ENCODE measurements at places on chromosomes 7 and 10. TPM values are rescaled to one million over a fixed set of nuclear protein-coding genes. Genes with fewer than 3 reads are reported as not detected.

NPFFR1 gene
- total RNA-seq = not detected

DNA sequence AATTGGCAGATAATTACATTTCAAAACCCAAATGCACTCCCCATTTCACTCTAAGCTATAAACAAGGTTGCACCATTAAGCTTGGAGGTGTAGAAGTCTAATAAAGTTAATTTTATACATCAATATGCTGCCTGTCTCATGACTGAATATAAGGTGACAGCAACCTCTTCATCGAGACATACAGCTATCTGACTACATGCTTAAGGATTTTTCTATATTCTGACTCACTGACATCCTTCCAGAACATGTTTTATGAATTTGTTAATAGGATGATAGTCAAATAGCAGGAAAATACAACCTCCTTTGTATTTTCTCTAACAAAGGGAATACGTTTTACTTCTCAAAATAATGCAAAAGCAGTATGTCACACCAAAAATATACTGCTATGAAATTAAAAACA, 76.6 kb downstream of the NRBF2 start:
- DNase-seq = no peak

DNA sequence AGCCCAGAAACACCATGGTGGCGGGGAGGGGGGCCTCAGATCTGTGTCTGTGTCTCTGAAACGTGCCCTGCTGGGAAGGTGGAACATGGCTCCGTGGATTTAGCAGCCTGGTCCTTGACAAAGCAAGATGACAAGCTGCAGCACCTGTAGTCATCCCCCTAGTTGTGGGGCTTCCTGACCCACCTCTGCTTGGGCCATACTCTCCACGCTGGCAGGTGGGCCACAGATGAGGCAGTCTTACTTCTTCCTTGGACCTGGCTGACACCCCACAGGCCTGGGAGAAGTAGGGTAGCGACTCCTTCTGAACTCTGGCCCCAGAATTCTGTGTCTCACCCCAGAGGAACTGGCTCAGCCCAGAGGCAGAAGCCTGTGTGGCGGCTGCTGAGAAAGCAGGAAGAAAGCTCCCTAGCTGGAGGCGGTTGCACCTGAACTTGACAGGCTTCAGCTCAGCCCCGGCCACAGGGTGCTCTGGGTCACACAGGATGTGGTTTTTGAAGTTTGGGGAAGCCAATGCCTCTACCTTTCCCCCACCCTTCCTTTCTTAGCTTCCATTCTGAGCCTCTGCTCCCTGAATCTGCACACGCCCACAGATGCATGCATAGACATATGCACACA, 113.9 kb downstream of the ABLIM1 start:
- peak; percentile 33 for DNase-seq

DNA sequence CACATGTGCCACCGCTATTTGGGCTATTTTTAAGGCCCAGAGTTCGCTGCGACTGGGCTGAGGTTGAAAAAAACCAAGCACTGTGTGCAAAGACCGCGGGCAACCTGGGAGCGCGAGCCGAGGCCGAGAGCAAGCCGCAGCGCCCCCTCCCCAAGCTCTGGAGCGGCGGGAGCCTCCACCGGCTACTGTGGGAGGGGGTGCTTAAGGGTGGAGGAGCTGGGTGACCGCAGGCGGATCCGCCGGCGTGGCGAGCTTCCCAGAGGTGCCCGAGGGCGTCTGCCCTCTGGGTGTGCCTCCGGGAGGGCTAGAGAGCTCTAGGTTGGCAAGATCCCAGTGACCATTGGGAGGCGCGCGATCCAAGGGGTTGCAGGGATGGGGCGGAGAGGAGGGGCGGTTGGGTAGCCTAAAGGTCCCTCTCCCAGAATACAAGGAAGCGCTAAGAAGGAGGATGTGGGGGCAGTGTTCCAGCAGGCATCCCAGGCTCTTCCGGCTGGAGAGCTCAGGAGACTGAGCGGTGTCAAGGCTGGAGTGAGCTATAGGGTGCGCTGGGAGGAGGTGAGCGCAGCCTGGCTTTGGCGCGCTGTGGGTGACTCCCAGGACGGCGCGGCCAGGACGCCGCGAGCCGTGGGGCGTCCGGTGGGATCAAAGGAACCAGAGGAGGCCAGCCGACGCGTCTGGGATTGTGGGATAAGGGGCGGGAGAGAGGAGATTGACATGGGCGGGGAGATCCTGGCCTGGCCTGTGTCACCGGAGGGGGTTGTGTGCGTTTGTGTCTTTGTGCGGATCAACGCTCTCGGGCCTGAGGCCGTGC, 8.0 kb downstream of the DLX5 start:
- DNase-seq = no peak

DNA sequence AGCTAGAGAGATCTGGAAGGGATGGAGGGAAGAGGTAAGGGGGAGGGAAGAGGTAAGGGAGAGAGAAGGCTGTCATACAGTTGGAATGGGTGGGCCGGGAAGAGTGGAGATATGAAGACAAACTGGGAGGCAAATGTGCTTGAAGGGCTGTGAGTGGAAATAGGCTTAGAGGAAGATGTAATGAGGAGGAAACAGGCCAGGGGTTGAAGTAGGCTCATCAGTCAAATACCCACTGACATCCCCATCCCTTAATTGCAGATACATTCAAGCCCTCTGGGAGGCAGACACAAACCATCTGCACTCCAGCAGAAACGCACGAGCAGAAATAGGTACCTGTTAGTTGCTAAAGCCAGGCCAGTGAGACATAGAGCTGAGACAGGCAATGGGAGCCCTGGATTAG, 2.1 kb downstream of the SYNPO2L start:
- DNase-seq = peak; percentile 22

GRCh38 chr7:28718055-28718481, 240.1 kb downstream of the TRIL start:
- DNase-seq = no peak

DNA sequence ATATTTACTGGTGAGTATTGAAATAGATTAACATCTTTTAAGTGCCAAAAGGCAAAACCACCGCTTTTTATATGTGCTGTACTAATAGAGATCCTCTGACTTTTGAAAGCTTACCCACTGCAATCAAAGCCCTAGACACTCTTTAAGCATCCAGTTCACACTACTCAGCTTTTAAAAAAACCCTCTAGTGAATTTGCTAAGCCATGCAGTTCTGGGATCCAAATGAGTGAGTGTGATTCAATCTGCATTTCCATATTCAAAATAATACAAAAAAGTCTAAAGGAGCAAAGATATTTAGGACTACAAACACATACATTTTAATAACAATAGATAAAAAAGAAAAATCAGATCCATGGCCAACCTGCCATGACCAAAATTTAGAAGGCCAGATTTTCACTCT, 288.2 kb downstream of the MAGI2 start:
- no peak for DNase-seq

DNA sequence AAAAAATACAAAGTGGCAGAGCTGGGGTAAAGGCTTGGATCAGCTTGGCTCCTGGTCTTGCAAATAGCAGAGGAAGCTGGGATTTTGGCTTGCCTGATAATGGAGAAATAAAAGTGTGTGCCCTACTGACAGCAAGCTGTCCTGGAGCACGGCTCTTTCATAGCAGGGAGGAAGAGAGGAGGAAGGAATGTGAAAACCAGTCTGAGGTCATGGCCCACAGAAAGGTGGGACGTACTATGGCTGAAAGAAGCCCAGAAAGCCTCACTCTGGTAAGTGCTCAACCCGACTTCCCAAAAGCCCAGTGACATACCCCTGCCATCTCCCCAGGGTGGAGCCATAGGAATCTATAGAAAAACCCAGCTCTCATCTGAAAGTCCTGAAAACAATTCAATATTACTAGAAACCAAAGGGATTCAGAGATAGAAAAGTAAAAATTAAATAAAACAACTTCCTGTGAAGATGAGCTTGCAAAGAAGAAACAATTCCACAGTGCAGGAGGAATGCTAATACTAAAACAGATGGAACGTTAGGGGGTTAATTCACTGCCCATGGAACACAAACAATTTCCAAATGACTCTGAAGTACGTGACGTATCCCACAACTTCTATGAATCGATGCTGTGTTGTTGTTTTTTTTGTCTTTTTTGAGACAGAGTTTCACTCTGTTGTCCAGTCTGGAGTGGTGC, 246.7 kb upstream of the PTN start:
- no peak for DNase-seq

DNA sequence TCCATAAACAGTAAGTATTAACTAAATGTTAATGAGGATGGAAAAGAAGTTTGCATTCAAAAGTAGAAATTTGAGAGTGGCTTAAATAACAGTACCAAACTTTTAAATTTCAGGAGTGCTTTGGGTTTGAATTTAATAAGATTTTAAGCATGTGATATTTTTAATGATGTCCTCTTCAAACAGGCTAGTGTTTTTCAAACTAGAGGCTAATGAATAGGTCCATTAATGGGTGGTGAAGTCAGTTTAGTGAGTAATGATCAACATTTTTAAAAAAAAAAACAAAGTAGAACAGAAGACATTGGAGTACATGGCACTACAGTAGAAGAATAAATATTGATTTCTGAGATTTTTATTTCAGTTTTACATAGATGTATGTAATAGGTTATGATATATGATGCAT, 72.9 kb downstream of the AKAP9 start:
- DNase-seq = no peak

DNAJC12 gene
- 3.0 TPM for total RNA-seq

DNA sequence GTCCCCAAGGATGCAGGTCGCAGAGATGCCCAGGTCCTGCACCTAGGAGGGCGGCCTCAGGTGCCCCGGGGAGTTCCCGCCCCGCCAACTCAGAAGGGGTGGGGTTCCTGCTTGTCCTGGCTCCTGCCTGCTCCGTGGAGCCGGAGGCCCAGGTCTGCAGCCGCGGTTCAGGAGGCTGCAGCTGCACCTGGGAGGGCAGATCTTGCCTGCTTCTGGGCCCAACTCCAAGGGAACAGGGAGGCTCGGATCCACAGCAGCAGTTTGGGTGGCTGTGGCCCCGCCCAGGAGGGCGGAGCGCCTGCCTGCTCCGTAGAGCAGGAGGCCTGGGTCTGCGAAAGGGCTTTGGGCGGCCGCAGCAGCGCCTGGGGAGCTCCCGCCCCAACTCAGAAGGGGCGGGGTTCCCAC, 108.2 kb upstream of the EGR2 start:
- DNase-seq = no peak

DNA sequence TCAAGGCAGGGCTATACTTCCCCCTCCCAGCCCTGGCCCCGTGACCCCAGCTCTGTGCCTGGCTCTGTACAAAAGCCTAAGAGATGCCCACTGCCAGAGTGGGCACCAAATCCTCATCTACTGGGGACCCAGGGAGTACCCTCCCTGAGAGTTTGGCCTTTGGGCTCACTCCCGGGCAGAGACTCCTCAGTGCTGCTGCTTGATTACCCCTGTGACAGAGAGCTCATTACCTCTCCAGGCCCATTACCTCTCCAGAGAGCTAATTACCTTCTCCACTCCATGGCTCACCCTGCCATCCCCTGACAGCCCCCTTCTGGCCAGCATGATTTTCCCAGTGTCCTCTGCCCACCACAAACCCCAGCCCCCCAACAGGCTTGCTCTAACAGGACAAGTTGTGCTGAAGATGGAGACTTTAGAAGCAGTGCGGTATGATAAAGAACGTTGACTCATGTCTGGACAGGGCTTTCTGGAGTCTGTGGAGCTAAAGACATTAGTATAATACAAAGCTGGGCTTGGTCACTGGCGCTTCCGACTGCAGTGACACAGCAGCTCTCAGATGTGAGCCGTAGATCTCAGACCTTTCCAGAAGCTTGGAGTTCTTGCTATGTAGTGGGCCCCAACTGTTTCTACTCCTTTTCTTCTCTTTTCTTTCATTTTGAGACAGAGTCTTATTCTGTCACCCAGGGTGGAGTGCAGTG, 111.3 kb upstream of the KCTD7 start:
- no peak for DNase-seq

- no peak for DNase-seq
Observed at GRCh38 chr10:11854301-11854700, 31.1 kb downstream of the PROSER2 start.
